ENCODE measurements at places on chromosomes 1 and 21.

- no peaks in the 10 kb centered on the region for H3K27me3 ChIP-seq
- no peaks in the 10 kb centered on the region for H3K4me1 ChIP-seq
- no peak overlapping the region for H3K4me3 ChIP-seq
Observed at GRCh38 chr1:33624991-33625870, 152.8 kb downstream of the ZSCAN20 start.

DNA sequence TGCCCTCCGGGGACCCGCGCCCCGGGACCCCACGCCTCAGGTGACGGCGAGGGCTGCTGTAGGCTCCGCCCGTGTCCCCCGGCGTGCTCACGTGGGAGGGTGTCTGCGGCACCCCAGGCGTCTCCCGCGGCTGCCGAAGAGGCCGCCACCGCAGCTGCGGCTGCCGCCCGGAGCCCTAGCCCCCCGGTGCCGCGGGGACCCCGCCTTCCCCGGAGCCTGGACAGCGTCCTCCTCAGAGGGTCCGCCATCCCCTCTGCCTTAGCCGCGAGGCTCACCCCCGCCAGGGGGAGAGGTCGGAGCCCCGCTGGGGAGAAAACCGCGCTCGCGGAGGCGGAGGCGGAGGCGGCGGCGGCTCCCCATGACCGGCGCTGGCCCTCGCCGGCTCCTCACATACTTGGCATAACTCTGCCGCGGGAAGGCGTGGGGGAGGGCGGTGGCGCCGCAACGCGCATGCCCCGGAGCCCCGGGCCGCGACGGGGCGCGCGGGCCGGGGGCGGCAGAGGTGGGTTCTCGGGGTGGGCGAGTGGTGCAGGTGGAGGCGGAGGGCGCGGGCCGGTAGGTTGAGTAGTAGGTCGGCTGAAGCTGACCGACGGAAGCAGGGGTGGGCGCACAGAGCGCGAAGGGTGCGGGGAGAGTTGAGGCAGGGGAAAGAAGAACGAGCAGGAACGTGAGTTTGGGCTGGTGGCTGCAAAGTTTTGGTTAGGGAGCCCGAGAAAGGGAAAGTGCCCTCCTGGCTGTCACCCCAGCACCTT lies 700 bp upstream of the SYDE2 start:
- no peaks in the 10 kb centered on the region for H3K36me3 ChIP-seq
- no peaks in the 10 kb centered on the region for H3K27me3 ChIP-seq
- H3K27ac ChIP-seq, result peak overlapping the region; percentile 91
- H3K4me3 ChIP-seq, result peak overlapping the region; percentile 74

DNA sequence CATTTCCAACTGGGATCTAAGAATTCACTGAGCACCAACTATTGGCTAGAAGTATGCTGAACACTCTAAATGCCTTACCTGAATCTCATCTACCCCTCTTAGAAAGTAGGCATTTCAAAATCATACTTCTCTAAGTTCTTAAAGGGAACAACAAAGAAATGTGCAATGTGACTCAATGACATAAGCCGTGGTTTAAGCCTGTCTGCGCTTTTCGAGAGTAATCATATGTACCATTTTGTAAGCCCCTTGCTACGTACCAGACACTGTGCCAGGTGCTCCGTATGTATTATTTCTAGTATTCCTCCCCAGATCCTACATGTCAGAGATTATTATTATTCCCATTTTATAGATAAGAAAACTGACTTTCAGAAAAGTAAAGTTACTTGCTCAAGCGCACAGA lies 454.2 kb downstream of the SETD4 start:
- H3K36me3 ChIP-seq, result no peaks in the 10 kb centered on the region
- H3K27ac ChIP-seq, result no peak overlapping the region
- H3K27me3 ChIP-seq, result no peaks in the 10 kb centered on the region
- no peak for DNase-seq
- no peaks in the 10 kb centered on the region for H3K4me1 ChIP-seq

DNA sequence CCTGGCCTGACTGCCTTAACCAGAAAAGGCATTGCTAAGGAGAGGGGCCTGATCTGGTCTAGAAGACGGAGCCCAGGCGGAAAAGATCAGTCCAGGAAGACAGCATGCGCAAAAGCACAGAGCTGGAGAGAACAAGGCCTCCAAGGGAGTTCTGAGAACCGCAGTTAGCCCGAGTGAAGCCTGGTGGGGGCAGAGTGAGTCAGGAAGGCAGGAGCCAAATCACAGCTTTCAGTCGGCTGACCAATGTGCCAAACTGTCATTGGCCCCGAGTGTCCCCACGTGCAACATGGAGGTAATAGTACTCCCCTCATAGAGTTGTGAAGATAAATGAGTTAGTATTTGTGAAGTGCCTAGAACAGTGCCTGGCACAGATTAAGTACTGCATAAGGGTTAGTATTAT lies 1.2 kb upstream of the TSPAN2 start:
- DNase-seq, result no peak
- 0 out of 2 replicates have a peak, but pooled peaks cover 3% of the 10 kb centered on the region for H3K4me1 ChIP-seq
- H3K4me3 ChIP-seq, result no peak overlapping the region
- H3K27me3 ChIP-seq, result no peaks in the 10 kb centered on the region
- no peak overlapping the region for H3K27ac ChIP-seq

- no peaks in the 10 kb centered on the region for H3K36me3 ChIP-seq
- H3K27me3 ChIP-seq, result no peaks in the 10 kb centered on the region
- no peak overlapping the region for H3K4me3 ChIP-seq
- DNase-seq, result no peak
- H3K4me1 ChIP-seq, result no peaks in the 10 kb centered on the region
Observed at GRCh38 chr1:54972436-54972835, 8.0 kb upstream of the TMEM61 start.

DNA sequence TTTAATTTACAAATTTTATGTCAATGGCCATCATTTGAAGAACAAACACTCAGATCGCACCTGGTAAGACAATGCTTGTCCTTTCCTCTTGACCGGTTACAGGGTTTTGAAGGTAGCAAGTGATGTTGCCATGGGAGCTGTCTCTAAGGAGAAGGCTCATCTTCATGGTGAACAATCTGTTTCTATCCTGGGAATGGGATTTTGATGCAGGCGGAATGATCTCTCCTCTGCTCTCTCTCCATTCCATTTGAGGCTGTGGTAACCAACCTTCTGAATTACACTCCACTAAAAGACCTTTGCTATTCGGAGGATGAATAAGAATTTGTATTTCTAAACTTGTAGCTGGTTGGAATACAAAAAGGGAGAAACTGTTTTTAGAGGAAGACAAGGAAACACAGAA lies 57.9 kb upstream of the SLC5A9 start:
- H3K36me3 ChIP-seq, result no peaks in the 10 kb centered on the region
- H3K4me3 ChIP-seq, result no peak overlapping the region
- H3K27me3 ChIP-seq, result no peaks in the 10 kb centered on the region
- no peaks in the 10 kb centered on the region for H3K4me1 ChIP-seq

GRCh38 chr1:51313961-51314777 lies 16.2 kb downstream of the TTC39A start:
- no peaks in the 10 kb centered on the region for H3K27me3 ChIP-seq
- H3K27ac ChIP-seq, result no peak overlapping the region
- H3K36me3 ChIP-seq, result no peaks in the 10 kb centered on the region
- DNase-seq, result no peak

- no peaks in the 10 kb centered on the region for H3K4me1 ChIP-seq
- H3K4me3 ChIP-seq, result no peak overlapping the region
- H3K36me3 ChIP-seq, result no peaks in the 10 kb centered on the region
- no peaks in the 10 kb centered on the region for H3K27me3 ChIP-seq
- no peak for DNase-seq
Observed at GRCh38 chr1:30977105-30977504, 68.5 kb upstream of the SDC3 start.

GRCh38 chr1:22584001-22584562 lies 20.8 kb downstream of the EPHA8 start:
- DNase-seq, result no peak
- H3K36me3 ChIP-seq, result no peaks in the 10 kb centered on the region
- H3K4me1 ChIP-seq, result no peaks in the 10 kb centered on the region
- no peak overlapping the region for H3K4me3 ChIP-seq

DNA sequence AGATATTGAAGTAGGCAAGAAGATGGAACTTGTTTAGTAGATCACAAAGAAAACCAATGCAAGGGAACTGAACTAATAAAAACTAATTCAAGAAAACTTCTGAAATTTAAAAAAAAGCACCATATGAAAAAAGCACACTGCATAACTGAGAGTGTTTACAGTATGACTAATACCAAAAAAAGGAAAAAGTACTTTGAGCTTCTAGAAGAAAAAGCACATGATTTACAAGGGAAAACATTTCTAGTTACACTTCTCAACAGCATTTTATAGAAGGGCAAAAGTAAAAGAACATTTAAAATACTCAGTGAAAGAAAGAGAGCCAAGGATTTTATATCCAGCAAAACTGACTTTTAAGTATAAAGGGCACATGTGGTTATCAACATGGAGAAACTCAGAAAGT lies 233.6 kb downstream of the RPS6KC1 start:
- peaks cover 11% of the 10 kb centered on the region for H3K4me1 ChIP-seq
- no peaks in the 10 kb centered on the region for H3K36me3 ChIP-seq
- no peak for DNase-seq
- H3K27ac ChIP-seq, result no peak overlapping the region
- no peak overlapping the region for H3K4me3 ChIP-seq

DNA sequence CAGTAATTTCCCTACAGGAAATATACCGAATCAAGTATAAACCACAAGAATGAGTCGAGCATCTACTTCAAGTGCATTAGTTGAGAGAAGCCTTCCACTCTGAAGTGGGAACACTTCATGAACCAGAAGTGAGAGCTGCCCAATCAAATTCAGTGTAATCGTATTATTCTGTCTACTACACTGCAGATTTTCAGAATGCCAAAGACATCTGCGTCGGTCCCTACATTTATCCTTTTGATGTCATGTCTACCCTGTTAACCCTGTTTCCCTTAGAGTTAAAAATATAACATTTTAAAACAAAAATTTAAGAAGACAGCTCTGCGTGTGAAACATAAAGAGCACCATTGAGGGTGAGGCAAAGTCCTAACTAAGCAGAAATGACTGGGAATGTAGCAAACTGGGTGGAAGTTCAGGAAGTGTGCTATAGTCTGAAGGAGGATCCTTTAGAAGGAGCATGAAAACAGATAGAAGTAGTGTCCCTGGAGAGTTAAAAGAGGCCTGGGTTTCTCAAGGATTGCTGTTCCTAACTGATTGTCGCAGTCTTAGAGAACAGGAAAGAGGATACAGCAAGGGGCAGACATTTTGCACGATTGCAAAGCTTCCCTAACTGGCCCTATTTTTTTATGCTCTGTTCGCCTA lies 291.2 kb downstream of the PTPRC start:
- H3K27me3 ChIP-seq, result no peaks in the 10 kb centered on the region
- H3K27ac ChIP-seq, result peak overlapping the region; percentile 78
- H3K4me1 ChIP-seq, result peaks cover 42% of the 10 kb centered on the region
- 0 out of 2 replicates have a peak overlapping the region, but pooled peaks have one; percentile 2 for H3K4me3 ChIP-seq
- DNase-seq, result no peak
- no peaks in the 10 kb centered on the region for H3K36me3 ChIP-seq

- no peak overlapping the region for H3K4me3 ChIP-seq
- no peak for DNase-seq
- no peak overlapping the region for H3K27ac ChIP-seq
- H3K36me3 ChIP-seq, result no peaks in the 10 kb centered on the region
- H3K27me3 ChIP-seq, result no peaks in the 10 kb centered on the region
Observed at GRCh38 chr1:86175756-86176155, 19.2 kb upstream of the COL24A1 start.

DNA sequence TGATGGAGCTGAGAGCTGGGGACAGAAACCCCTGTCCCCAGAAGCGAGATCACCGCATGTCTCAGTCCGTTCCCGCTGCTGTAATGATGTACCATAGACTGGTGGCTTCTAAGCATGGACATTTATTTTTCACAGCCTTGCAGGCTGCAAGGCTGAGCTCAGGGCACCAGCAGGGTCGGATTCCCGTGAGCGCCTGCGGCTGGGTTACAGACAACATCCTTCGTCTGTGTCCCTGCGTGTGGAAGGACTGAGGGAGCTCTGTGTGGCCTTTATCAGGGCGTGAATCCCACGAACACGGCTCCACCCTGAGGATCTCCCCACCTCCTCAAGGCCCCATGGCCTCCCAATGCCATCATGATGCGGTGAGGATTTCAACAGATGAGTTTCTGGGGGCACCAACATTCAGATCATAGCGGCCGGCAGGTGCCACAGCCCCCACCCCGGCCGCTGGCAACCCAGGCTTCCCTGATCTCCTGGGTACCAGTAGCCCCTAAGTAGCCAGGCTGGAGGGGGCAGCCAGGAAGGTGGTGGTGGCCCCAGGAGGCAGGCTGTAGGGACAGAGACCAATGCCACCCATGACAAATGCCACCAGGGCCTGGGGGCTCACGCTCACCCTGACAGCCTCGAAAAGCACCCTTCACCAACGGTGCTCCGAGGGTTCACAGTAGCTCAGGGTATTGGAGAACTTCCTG lies 104.4 kb downstream of the CRYAA start:
- H3K36me3 ChIP-seq, result no peaks in the 10 kb centered on the region
- no peaks in the 10 kb centered on the region for H3K27me3 ChIP-seq
- H3K4me1 ChIP-seq, result peaks cover 28% of the 10 kb centered on the region
- H3K4me3 ChIP-seq, result no peak overlapping the region

- H3K27ac ChIP-seq, result no peak overlapping the region
- H3K4me3 ChIP-seq, result no peak overlapping the region
- DNase-seq, result no peak
- no peaks in the 10 kb centered on the region for H3K36me3 ChIP-seq
- H3K27me3 ChIP-seq, result no peaks in the 10 kb centered on the region
Observed at GRCh38 chr1:197367627-197368026, 99.6 kb downstream of the CRB1 start.

- no peak overlapping the region for H3K27ac ChIP-seq
- H3K36me3 ChIP-seq, result no peaks in the 10 kb centered on the region
- peaks cover 4% of the 10 kb centered on the region for H3K4me1 ChIP-seq
- H3K27me3 ChIP-seq, result no peaks in the 10 kb centered on the region
Observed at GRCh38 chr1:109716121-109716520, 4.1 kb downstream of the GSTM5 start.

DNA sequence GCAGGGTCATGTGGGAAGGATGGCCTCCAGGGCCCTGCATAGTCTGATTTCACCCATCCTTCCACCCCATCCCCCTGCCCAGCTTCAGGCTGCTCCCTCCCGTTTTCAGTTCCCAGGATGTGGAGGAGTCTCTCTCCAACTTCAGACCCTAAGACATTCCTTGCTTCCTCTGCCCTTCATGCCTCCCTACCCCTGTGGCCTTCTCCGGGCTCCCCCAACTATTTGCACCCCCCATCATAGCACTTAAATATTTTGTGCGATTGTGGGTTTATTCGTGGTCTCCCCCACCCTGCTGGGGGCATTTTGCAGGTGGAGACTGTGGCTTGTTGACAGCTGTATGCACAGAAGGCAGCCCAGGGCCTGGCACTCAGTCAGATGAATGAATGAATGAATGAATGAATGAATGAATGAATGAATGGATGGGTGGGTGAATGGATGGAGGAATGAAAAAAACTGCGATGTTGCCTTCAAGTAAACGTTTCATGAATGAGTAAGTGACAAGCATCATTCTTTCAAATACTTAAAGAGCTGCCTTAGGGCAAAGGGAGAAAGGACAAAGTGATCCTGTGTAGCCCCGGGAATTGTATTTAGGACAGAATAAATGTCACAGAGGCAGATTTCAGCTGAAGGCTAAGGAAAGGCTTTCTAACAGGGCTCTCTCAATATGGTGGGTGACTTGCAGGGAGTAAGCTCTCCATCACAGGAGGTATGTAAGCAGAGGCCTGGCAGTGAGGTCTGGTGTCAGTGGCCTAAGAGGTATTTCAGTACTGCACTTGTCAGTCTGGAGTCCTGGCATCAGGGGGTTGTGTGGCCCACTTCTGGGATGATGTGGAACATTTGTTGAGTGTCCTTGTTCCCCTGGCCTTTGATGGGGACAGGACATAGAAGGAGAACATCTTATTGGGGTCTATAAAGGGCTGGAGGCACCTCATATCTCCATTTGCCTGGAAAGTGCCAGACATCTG lies 156.4 kb downstream of the PTPRU start:
- no peaks in the 10 kb centered on the region for H3K36me3 ChIP-seq
- H3K27ac ChIP-seq, result no peak overlapping the region
- no peaks in the 10 kb centered on the region for H3K27me3 ChIP-seq

- no peaks in the 10 kb centered on the region for H3K27me3 ChIP-seq
- DNase-seq, result no peak
- no peaks in the 10 kb centered on the region for H3K36me3 ChIP-seq
- no peak overlapping the region for H3K4me3 ChIP-seq
- H3K4me1 ChIP-seq, result peaks cover 7% of the 10 kb centered on the region
- no peak overlapping the region for H3K27ac ChIP-seq
Observed at GRCh38 chr1:240462766-240463395, 149.1 kb downstream of the GREM2 start.
